ENCODE measurements at places on chromosomes 16 and 17. TPM values are rescaled to one million over a fixed set of nuclear protein-coding genes. Genes with fewer than 3 reads are reported as not detected.

Gene KRTAP4-5
- total RNA-seq = not detected

- DNase-seq = no peak
Observed at GRCh38 chr17:37447641-37448040, 41.0 kb downstream of the TADA2A start.

- no peak for DNase-seq
Observed at GRCh38 chr17:20206068-20206467, 196.9 kb downstream of the SPECC1 start.

DNA sequence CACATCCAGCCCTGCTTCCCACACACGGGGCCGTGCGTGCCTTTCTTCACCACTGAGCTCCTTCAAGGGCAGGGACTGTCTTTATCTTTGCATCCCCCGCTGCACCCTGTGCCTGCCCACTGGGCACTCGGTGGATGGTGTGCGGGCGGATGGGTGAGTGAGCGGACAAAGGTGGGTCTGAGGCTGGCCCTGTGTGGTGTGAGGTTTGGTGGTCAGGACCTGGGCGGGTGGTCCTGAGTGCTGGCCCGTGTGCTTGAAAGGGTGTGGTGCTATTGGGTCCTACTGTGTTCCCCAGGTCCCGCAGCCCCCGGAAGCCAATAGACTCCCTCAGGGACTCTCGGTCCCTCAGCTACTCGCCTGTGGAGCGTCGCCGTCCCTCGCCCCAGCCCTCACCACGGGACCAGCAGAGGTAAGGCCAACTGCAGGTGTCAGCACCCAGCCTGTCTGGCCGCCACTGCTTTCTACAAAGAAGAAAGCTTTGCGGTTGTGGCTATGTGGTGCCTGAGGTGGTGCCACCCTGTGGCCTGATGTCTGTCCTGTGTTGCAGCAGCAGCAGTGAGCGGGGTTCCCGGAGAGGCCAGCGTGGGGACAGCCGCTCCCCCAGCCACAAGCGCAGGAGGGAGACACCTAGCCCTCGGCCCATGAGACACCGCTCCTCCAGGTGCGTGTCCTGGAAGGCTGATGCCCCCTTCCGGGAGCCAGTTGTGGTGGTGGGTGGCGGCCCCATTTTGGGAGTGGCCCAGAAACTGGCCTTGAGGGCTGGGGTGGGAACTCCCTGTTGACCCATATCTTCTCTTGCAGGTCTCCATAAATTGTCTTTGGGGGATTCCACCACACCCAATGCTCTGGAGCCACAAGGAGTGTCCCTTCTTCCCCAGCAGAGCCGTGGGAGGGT lies 6.8 kb downstream of the ELOB start:
- no peak for DNase-seq

DNA sequence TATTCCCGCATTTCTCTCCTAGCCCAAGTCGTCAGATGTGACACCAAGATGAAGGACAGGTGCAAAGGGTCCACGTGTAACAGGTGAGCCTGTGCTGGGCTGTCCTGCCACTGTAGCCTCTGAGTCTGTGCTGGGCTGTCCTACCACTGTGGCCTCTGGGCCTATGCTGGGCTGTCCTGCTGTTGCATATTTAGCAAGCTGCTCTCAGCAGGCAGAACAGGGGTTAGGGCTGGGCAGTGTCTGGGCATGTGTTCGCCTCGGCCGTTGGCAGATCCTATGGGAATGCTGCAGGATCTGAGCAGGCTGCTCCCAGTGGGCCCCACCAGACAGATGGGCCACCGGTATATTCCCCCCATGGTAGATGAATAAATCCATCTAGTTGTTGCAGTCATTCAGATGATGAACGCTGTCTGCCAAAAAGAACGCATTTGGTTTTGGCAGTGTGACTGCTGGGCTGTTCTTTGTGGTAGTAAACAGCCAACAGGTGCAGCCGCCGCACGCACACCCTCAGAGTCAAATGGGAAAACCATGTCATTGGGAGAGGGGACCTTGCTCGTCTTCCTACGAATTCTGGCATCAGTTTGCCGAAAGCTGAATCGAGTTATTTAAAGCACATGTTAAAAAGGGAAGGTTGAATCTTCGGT lies 49.2 kb downstream of the CRISPLD2 start:
- no peak for DNase-seq

DNA sequence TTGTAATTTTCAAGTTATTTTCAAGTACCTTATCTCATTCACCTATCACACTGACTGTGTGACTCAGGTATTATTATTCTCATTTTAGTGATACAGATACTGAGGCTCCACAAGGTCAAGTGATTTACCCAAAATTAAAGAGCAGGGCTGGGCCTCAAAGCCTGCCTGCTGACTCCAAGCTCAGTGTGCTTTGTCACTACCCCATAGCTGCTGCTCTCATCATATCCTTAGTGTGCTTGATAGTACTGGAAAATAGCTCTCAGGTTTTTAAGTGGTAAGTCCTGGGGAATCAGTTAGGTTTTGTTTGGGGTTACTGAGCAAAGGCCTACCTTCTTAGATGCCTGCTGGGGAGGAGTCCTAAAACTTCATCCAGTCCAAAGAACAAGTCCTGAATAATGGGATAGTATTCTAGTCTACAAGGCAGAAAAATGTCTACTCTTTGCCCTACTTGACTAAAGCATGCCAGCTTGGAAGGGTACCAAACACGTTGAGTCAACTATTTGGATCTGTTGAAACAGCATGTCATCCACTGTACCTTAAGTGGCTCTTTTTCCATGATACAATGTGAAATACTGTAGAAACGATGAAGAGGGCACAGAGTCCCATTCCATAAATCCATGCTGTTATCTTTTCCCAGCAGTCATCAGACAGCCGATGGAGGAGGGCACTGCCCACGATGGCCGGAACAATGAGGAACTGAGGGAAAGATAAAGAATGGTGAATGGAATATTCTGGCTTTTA lies 10.7 kb downstream of the MMD start:
- no peak for DNase-seq

GRCh38 chr16:70681382-70682238 lies 4.2 kb downstream of the MTSS2 start:
- DNase-seq = no peak

- no peak for DNase-seq
Observed at GRCh38 chr17:60573236-60574051, 26.5 kb upstream of the PPM1D start.

Gene NPIPB6
- 3.2 TPM for total RNA-seq

DNA sequence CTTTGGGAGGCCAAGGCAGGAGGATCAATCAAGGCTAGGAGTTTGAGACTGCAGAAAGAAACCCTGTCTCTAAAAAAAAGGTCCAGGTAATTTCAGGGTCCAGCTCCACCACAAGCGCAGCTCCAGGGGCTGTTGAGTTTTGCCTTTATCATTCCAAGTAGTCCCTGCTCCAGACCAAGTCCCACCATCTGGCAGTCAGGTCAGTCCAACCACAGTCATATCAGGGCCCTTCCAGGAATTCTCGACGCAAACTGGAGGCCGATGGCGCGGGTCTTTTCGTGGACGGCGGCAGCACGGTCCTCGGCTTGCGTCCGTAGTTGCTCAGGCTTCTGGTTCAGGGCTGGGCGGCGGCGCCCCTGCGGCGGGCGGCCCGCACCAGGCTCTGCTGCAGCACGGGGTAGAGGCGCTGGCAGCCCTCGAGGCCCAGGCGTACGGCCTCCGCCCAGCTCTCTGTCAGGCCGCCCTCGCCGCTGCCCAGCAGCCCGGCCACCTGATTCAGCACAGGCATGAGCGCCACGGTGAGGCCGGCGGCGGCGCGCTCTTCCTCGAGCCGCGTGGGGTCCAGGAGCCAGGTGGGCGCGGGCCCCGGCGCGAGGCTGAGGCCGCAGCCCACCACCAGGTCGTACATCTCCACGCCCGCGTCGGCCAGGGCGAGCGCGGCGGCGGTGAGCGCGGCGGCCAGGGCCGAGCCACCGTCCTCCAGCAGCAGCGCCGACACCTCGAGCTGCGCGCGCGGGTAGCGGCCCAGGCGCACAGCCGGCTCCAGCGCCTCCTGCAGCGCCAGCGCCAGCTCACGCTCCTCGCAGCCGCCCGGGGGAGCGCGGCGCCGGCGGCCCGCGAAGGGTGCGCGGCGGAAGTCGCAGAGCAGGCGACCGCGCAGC lies 752 bp downstream of the EXOSC6 start:
- DNase-seq = peak; percentile 31

DNA sequence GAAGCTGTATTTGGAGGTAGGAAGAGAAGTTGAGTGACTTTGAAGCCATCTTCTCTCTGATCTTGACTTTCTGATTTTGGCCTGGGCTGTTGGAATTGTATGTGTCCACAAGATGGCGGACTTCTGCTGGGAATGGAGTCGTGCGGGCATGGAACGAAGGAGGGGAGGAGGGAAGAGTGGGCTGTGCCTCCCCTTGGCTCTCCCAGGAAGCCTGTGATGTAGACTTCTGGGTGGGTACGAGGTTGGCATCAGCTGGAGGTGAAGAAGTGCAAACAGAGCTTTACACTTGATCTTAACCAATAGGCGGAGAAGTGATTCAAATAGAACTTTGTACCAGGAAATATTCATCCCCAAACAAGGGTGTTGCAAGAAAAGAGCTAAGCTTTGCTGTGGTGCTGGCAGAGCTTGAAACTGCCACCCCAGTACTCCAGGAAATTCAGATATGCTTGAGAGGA lies 7.4 kb upstream of the TMEM220 start:
- peak; percentile 10 for DNase-seq

Gene KCNJ12
- total RNA-seq = 0.12 TPM

Gene KDM8
- total RNA-seq = 11.9 TPM

Gene ALOX12B
- not detected for total RNA-seq

Measured in T-helper 17 cell (primary cell).